ENCODE measurements at places on chromosomes 4 and X.

DNA sequence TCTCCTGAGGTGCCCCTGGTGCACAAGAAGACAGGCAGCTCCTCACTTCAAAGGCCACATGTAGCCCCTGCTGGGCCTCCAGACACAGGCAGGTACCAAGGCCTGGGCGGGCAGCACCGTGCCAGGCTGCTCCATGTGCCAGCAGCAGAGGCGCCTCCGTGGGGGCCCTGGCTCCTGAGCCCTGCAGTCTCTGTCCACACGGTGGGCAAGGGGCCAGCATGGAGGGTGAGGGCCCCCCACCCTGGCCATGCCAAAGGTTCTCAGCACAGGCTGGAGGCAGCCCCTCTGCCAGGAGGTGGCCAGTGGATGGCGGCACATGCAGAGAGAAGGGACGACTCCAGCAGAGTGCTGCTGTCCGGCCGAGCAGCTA is 72.6 kb downstream of the FAM53A start:
- no peak for DNase-seq

DNA sequence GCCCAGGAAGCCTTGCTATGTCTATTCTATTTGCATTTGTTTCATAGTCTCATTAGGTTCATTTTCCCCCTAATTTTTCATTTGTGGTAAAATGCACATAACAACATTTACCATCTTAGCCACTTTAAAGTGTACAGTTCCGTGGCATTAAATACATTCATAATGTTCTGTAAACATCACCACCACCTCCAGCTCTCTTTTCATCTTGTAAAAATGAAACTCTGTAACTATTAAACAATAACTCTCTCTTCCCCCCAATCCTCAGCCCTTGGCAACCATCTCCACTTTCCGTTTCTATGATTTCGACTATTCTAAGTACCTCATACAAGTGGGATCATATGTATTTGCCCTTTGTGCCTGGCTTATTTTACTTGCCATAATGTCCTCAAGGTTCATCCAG is 19.9 kb downstream of the ARHGEF38 start:
- no peak for DNase-seq

- no peak for DNase-seq
These were observed 71.8 kb downstream of the AFAP1 start for GRCh38 chr4:7867701-7868435.

DNA sequence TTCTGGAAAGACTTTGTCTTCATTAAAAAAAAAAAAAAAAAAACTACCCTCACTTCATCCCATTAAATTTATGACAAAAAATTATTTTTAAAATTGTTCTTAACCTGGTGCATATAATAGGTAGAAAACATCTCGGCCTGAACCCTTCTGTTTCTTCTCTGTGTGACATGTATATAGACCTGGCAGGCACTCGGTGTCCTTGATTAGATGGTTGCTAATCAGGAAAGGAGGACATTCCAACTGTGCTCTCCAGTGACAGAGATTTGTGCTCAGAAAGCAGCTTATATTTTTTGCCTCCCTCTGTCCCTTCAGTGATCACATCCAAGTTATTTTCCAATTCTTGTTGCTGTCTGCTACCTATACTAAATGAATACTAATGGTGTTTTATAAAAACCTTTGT is 355.6 kb downstream of the CBLL2 start:
- no peak for DNase-seq

DNA sequence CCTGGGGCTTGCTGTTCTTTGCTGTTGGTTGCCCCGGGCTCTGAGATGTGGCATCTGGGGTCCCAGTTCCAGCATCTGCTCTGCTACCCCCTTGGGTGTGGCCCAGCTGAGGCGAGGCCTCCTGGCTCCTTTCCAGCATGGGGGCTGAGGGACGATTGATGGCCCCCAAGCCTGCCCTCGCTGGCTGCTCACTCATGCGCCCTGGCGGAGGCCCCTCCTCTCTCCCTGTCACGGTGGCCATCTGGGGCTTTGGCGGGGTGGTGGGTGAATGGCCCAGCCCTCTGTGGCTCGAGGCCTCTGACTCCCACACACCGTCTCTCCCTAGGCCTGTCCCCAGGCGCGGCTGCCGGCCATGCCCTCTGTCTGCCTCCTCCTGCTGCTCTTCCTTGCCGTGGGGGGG is 1.8 kb downstream of the PLXNA3 start:
- DNase-seq, result no peak

- no peak for DNase-seq
These were observed 2.2 kb downstream of the GRIA2 start for GRCh38 chr4:157222771-157223160.

GRCh38 chrX:147739196-147739595 is 172.5 kb upstream of the FMR1 start:
- DNase-seq, result no peak

DNA sequence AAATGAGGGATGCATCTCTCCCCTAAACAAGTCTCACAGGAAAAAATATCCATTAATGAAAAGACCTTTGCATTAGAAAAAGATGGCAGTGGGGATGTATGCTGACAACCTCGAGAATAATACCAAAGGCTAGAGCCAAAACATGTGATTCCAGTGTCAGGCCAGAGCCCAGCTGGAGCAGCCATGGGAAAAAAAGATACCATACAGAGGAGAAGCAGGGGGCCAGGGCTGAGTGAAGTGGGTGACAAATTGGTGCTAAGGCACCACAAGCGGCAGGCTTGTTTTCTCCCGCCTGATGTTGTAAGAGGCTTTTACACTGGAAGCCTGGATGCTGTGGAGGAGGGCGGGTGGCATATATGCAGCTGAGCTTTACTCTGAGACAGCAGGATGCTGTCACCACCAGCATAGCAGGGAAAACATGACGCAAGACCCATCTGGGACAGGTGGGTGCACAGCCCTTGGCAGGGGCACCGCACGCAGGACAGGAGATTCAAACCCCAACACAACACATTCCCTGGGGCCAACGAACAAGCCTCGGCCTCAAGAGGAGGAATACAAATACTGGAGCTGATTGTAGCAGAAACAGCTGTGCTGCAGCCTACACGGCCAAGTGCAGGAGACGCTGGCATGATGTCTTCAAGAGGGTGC is 91.9 kb downstream of the TSPAN5 start:
- no peak for DNase-seq

DNA sequence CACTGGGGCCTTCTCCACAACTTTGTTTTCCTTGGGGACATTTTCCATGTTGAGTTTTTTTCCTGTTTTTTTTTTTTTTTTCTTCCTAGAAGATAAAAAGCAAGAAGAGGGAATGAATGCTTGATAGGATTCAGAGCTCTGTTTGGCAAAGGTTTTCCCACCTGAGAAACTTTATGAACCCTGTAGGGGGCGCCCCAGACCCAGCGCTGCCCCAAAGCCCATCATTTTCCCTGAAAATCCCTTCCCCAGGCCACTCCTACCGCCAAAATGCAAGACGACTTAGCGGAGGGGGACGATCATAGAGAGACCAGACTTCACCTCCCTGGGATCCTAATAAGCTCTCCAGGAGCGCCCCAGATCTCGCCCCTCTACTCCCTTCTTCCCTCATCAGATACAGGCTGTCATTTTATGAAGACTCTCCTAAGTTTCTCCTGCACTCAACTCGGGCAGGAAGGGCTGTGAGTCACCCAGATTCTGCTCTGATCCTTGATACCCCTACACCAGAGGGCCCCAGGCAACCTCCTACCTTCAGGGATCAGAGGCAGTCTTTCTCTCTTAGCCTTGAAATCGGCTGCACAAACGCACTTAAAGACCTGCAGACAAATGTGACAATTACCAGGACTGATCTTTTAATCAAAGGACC is 1.4 kb downstream of the BEX5 start:
- DNase-seq, result no peak

DNA sequence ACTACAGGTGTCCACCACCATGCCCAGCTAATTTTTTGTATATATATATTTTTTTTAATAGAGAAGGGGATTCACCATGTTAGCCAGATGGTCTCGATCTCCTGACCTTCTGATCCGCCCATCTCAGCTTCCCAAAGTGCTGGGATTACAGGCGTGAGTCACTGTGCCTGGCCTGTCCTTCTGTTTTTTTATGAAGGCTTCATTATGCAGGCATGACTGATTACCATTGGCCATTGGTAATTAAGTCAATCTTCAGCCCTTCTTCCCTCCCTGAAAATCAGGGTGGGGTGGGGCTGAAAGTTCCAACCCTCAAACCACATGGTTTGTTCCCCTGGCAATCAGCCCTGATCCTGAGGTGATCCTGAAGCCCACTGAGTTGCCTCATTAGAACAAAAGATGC is 336.9 kb downstream of the PTTG2 start:
- DNase-seq, result no peak

DNA sequence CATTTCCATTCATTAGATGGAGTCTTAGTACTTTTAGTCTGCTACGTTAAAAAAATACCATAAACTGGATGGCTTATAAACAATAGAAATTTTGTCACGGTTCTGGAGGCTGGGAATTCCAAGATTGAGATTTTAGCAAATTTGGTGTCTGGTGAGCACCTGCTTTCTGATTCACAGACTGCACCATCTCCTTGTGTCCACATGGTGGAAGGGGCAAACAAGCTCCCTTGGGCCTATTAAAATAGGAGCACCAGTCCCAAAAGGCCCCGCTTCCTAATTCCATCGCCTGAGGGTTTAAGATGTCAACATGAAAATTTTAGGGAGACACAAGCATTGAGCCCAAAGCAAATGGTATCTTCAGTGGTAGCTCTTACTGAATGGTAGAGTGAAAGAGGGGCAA is 120.5 kb upstream of the MAP9 start:
- no peak for DNase-seq

GRCh38 chr4:29970626-29971025 is 749.5 kb upstream of the PCDH7 start:
- no peak for DNase-seq

DNA sequence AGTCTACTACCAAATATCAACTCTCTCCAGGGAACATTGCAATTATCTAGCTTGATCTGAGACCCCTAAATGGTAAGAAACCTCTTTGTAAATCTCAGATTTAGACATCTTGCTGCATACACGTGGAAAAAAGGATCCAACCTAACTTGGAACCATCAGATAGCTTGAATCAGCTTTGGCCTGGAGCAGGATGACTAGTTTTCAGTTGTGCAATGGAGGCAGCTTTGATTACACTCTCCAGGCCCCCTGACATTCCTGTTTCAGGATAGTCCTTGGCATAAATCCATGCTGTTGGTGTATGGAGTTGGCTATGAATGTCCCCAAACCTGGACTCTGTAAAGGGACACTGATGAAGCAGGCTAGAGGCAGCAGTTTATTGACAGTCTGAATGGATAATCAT is 1061.9 kb upstream of the TENM3 start:
- DNase-seq, result no peak

- DNase-seq, result no peak
These were observed 56.7 kb upstream of the COL25A1 start for GRCh38 chr4:109359040-109359646.

DNA sequence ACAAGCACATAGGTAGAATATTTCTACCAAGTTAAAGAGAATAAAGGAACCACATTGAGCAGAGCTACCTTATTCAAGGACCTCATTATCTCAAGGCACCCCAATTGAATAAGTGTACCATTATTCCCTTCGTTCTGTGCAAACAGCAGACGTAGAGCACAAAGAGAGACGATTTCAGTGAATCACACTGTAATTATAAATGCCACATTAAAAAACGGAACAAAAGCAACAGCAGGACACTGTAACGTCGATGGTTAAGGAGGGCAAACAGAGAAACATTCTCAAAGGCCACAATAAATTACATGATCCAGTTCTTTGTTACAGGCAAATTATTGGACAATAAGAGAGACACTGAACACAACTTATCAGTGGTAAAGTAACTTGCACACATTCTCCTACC is 644.1 kb upstream of the TENM3 start:
- no peak for DNase-seq

GRCh38 chrX:11349661-11350337 is 56.6 kb downstream of the AMELX start:
- DNase-seq, result no peak

DNA sequence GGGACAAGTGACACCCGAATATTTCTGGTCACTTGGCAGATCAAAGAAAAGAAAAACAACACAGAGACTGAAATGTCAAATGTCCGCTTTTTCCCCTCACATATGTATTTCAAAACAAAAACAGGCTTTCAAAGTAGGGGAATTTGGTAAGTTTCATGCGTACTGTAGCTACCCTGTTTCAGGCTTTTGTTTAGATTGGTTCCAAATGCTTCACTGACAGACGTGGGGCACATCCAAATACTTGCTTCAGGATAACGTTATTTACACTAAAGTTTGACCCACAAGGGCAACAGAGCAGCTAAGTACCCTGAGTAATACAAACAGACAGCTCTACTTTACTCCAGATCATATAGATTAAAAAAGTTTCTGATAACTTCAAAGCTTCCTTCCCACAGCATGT is 804.5 kb upstream of the POU3F4 start:
- no peak for DNase-seq

DNA sequence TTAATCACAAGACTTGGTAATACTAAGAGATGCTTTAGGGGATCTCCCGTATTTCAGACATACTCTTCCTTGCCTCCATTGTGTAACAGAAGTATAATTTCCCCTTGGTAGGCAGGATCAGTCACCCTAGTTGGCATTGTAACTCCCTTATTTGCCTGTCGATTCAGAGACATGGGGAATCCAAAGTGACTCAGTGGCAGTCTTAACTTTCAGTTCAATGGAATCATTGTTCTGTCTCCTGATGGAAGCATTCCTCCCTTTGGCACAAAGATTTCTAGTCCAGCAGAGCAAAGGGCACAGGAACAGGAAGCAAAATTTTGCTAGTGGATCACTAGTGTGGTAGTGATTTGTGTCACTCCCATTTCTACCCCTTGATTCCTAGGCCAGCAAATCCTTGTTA is 80.4 kb downstream of the DCUN1D4 start:
- no peak for DNase-seq

DNA sequence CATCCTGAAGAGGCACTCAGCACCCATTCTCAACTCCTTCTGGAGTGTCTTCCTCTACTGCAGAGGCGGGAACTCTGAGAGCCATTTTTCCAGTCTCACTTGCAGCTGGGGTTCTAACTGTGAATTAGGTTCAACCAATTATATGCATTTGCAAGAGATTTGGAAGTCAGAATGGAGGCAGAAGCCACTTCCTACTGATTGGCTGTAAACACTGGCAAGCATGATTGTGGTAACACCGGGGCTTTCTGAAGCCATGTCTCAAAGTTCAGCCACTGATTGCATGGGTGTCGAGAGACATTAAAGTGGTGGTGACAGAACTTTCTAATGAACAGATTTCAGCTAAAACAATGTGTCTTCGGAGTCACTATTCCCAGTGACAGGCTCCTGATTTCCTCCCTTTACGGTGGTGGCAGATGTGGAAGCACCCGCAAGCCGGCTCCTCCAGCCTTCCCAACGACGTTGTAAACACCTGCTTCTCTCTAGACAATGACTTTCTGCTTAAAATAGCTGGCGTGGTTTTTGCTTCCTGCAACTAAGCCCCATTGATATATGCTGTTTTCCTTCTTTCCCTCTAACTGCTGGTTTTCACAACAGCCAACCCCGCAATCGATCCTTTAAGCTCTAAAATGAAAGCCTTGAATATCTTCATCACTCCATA is 92.0 kb downstream of the IRF2 start:
- no peak for DNase-seq

GRCh38 chrX:12929701-12930100 is 23.3 kb downstream of the TLR8 start:
- DNase-seq, result no peak
